ENCODE measurements at places on chromosomes 16 and 17.

- no peak for DNase-seq
Measured at GRCh38 chr16:58636466-58636865, 6.8 kb upstream of the CNOT1 start.

DNA sequence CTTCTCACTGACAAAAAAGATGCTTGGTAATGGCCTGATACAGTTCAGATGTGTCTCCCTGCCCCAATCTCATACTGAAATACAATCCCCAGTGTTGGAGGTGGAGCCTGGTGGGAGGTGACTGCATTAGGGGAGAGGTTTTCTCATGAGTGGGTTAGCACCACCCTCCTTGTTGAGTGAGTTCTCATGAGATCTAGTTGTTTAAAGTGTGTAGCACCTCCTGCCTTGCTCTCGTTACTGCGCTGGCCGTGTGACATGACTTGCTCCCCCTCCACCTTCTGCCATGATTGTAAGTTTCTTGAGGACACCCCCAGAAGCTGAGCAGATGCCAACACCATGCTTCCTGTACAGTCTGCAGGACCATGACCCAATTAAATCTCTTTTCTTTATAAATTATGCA, 5.0 kb downstream of the TSR1 start:
- no peak for DNase-seq

DNA sequence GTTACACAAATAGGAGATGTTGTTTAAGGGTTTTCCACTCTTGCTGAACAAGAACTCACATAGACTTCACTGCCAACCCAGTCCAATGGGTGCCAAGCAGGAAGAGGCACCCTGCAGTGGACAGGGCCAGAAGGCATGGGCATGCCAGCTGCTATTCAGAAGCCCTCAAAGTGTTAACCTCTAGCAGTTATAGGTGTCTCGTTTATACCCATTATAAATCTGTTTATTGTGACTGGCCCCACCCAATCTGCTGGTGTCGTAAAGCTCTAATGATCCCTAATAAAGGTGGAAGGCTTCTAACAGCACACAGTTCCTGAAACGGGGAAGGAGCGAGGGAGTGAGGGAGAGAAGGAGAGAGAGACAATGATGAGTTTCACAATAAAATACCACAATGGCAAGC, 23.9 kb downstream of the HNF1B start:
- DNase-seq, result no peak

DNA sequence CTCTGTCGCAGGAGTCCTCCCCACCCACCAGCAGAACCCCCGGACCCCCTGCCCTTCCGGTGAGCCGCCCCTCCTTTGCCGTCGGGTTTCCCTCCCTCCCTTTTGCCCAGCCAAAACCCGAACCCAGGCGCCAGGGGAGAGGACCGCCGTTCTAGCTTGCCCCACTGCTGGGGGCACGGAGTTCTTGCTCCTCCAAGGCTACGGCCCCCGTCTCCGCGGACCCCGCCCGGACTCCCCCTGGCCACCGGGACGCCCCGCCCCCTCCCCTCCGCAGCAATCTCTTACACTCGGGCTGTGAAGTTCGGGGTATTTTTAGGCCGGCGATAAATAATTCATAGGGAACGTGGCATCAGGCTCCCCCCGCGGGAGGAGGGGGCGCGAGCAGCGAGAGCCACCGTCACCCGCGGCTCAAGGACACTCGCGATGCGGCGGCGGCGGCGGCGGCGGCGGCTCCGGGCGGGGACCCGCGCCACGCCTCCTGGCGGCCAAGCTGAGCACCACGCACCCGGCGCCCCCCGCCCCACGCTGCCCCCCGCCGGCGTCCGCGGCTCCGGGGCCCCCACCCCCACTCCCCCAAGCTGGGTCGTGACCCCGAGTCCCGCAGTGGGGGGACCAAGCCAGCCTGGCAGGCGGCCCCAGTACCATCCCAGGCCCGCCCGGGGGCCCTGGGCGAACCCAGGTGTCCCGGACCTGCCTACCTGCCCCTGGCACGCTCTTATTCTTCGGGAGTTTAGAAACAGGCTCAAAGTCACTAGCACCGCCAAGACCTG, at the start of gene GRIN2C:
Gene GRIN2C, minus strand, starts transcription at position 427 of the 770 bp plus-strand sequence. CDS start 4,793 bp downstream, outside the sequence.
- DNase-seq, result no peak

GRCh38 chr16:59116744-59117143, 382.6 kb upstream of the GOT2 start:
- no peak for DNase-seq

All from AG09309 (cell line).